Endodermal cell (in vitro differentiated cells): ENCODE measurements at places on chromosomes 4 and X. TPM values are rescaled to one million over a fixed set of nuclear protein-coding genes. Genes with fewer than 3 reads are reported as not detected.
A peak's percentile ranks its signal among the peaks of the same experiment; 100 is the strongest.

GRCh38 chr4:72311291-72311690 is 257.7 kb downstream of the ADAMTS3 start:
- DNase-seq = no peak

- DNase-seq = no peak
These were observed 39.5 kb downstream of the PCYT1B start for GRCh38 chrX:24607616-24608015.

DNA sequence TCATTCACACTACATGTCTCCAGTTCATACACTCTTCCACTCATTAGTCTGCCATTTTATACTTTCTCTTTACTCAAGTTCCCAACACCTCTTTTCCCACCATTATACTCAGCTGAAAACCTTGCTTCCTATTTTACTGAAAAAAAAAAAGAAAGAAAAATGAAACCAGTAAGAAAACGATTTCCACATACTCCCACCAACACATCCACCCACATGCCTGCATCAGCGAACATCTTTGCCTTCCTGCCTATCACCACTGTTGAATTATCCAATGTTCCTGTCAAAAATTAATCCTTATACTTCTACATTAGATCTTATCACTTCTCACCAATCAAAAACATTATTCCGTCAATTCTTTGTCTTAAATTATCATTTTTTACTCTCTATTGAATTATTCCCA is 188.1 kb upstream of the FAM241A start:
- no peak for DNase-seq

DNA sequence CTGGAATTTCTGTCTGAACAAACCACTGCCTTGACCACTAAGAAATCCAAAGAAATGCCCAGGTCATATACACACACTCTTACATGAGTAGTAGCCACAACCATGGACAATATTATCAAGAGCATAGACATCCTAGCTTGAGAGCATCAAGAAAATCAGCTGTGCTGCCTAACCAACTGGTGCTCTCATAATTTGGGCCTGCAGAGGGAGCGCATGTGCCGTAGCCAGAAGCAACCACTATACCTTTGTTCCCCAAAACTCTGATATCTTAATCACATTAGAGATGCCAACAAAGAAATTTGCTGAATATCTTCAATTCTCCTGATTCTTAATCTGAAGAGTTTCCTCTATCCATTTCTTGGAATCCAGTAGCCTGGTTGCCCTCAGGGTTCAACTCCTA is 163.6 kb downstream of the ZNF674 start:
- peak; percentile 72 for DNase-seq

- no peak for DNase-seq
These were observed 8.2 kb downstream of the KLHL15 start for GRCh38 chrX:24018809-24019208.

GRCh38 chr4:121669163-121669550 is 27.6 kb downstream of the ANXA5 start:
- DNase-seq = no peak

DNA sequence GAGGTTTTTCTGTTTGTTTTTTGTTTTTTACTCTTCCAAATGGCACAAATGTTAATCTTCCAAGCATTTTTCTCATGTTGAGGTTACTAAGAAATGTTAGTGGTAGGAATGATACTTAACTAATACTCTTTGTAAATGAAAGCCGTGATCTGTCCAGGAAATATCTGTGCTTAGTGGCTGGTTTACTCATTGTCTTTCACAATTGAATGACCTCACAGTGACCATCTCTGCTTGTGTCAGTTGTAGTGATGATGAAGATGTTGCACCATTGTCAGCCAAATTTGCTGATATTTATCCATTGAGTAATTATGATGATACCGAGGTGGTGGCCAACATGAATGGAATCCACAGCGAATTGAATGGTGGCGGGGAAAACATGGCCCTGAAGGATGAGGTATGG is 93.5 kb downstream of the TNIP2 start:
- no peak for DNase-seq

DNA sequence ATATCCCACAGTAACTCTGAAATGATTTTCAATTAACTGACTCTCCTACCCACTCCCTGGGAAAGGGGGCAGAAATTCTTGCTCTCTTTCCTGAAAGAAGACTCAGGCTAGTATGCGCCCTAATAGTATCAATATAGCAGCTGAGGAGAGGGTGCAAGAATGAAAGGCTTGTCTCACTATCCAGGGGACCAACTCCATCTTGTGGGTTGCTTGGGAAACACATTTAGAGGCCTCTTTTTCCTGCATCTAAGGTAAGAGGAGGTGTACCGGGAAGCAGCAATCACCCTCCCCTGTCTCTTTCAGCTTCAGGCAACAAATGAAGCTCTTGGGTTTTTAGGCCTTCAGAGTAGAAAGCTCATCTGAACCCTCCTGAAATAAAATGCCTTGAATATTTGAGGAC is 11.3 kb downstream of the TMEM255A start:
- peak; percentile 57 for DNase-seq

DNA sequence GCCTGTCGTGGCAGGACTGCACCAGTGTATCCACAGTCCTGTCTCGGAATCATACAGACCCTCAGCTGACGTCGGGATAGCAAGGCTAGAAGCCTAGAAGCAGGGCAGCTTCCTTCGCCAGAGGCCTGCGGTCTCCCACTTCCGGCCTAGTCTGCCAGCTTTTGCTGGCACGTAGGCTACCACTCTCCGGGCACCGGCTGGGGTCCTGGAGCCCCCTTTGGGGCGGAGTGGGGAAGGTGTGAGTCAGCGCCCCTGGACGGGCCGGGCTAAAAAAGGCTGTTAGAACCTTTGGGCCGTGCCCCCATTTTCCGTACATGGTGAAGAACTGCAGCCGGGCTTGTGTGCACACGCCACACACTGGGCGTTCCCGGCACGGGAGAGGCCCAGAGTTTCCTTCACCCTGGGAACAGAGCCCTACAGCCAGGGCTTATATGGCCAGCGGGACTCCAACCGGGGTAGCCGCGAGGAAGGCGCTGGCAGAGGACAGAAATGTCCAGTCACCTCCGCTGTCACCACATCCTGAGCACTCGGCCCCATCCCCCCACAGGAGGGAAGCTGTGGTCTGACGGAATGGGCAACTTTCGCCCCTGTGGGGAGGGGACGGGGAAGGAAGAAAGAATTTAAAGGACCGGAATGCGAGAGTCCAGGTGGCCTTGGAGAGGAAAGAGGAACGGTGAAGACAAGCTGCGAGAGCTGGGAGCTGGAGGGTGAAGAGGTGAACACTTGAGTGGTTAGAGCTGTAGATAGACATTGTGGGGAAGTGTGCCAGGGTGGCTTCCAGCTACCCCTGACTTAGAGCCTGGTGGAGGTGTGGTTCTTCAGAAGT is 4.6 kb downstream of the MAGIX start:
- DNase-seq = peak; percentile 53

DNA sequence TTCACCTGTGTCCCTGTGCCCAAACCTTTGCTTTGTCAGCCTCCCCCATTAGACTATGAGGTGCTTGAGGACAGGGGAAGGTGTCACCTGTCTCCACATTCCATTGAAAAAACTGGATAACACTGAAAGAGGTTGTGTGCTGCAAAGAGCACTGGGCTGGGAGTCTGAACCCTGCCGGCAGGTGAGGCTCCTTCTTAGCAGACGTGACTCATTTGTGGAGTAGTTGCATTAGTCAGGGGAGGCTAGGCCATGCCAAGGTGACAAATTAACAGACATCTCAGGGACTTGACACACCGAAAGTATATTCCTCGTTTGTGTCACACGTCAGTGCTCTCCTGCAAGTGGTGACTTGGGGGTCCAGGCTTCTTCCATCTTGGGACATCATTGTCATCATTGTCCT is 95.9 kb upstream of the STX18 start:
- no peak for DNase-seq

DNA sequence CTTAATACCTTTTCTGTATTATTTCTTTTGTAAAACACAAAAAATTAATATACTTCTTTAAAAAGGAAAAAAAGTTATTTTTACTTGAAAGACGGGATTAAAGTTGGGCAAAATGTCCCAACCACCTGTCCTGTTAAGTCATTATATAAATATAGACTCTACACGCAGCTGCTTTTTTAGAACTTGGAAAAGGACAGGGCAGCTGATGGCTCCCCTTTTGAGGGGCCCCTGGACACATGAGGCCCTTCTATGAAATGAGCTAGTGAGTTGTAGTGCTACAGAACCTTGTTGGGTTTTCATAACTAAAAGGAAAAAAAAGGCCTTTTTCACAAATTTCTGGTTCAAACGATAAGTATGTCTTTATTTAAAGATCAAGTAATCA is 600 bp upstream of the BEX2 start:
- DNase-seq = no peak

DNA sequence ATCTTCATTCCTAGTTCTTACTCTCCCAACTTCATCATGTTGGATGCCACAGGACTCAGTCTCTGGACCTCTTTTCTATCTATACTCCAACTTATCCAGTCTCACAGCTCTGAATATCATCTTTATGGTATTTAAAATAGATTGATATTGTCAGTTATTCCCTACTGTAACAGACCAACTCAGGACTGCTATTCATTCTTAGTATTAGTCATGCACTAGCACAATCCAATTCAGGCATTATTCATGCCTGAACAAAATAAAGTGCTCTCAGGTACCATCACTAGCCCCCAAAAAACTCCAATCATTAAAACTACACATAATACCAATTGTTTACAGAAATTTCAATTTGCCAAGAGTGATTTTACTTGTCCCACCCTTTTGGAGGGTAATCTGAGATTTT is 37.7 kb downstream of the FRYL start:
- no peak for DNase-seq

GRCh38 chr4:101782546-101782945 is 8.0 kb upstream of the BANK1 start:
- DNase-seq = no peak

GRCh38 chr4:3009422-3009821 is 46.1 kb downstream of the GRK4 start:
- DNase-seq = peak; percentile 71

Gene PF4V1
- total RNA-seq = not detected in 3 replicates

Gene RTL3
- total RNA-seq = not detected in 3 replicates

Gene WAS
- 0.19 to 0.51 TPM (median 0.27 TPM) in 3 replicates for total RNA-seq

Gene IBSP
- not detected in 3 replicates for total RNA-seq

Gene AADAT
- total RNA-seq = 42.3 to 55.8 TPM (median 43.7 TPM) in 3 replicates

Gene HEPH
- total RNA-seq = 70.3 and 76.2 TPM in 2 replicates

Gene UGT2B10
- total RNA-seq = not detected in 3 replicates

Gene PTCHD1
- total RNA-seq = 0.95 to 1.5 TPM (median 1.0 TPM) in 3 replicates

Gene DSPP
- not detected in 2 replicates for total RNA-seq

Gene RHOH
- 9.4 and 11.7 TPM in 2 replicates for total RNA-seq
